Activated CD4-positive, alpha-beta T cell treated with anti-CD3 and anti-CD28 coated beads, Interleukin-2, amount 50 U/mL, for 48 hours (primary cell): ENCODE measurements at places on chromosomes 2 and 18.

DNA sequence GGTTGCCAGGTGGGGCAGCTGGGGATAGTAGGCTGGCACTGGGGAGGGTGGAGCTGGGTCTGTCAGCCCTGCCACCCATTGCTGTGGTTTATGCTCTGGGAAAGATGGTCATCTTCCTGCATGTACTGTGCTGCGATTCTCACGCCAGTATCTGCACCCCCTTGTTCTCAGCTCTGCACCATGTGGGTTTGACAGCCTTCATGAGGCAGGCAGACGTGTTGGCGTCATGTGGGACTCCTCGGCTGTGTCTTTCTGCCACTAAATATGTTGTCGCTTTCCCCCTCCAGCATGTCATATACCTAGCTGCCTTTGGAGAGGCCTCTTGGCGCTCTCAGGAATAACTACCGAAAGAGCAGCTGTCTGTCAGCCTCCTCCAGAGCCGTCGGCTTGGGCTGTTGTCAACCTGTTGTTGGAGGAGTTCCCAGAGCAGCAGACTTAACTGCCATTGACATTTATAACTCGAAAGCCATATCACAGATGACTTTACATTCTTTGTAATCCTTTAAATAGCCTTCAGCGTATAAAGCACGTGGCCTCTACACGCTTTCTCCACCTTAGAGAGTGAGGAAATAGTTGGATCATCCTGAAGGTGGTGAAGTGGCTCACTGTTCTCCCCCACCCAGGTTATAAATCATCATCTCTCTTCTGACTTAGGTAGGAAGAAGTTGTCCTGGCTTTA, 80.4 kb upstream of the MGAT5 start:
- DNase-seq, result no peak

- DNase-seq, result no peak
These were observed 78.9 kb downstream of the NRXN1 start for GRCh38 chr2:50953021-50953420.

DNA sequence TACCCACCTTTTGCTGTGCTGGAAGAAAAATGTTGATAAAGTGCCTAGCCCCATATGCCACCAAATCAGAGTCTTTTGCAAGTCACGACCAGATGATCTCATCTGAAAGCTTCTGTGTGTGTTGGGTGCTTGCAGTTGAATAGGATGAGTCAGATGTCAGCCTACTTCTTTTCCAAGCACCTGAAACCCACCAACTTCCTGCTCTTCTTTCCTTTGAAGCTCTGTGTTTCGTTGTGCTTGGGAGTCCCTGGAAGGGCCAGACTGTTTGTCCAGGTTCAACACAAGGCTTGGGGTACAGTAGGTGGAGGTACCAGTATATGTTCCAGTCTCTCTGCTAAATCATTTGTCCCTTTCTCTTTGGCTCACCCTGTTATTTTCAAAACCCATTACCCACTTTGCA, 36.8 kb upstream of the LCLAT1 start:
- DNase-seq, result no peak

GRCh38 chr18:45991788-45992187, 24.7 kb upstream of the EPG5 start:
- DNase-seq, result no peak

DNA sequence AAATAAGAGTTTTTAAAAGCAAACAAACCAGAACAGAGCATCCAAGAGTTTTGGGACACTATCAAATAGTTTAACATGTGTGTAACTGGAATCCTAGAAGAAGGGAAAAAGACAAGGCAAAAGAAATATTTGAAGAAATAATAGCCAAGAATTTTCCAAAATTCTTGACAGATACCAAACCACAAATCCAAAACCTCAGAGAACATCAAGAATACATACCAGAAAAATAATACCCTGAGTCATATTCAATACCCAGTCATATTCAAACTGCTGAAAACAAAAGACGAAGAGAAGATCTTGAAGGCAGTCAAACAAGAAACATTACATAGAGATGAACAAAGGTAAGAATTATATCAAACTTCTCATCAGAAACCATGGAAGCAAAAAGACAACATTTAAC, 22.9 kb downstream of the INO80C start:
- no peak for DNase-seq

- DNase-seq, result no peak
These were observed 14.0 kb downstream of the MBD2 start for GRCh38 chr18:54210463-54210862.

- no peak for DNase-seq
These were observed 39.6 kb downstream of the DOCK10 start for GRCh38 chr2:225002656-225003045.

GRCh38 chr2:163373496-163373895, 362.3 kb downstream of the FIGN start:
- DNase-seq, result no peak

DNA sequence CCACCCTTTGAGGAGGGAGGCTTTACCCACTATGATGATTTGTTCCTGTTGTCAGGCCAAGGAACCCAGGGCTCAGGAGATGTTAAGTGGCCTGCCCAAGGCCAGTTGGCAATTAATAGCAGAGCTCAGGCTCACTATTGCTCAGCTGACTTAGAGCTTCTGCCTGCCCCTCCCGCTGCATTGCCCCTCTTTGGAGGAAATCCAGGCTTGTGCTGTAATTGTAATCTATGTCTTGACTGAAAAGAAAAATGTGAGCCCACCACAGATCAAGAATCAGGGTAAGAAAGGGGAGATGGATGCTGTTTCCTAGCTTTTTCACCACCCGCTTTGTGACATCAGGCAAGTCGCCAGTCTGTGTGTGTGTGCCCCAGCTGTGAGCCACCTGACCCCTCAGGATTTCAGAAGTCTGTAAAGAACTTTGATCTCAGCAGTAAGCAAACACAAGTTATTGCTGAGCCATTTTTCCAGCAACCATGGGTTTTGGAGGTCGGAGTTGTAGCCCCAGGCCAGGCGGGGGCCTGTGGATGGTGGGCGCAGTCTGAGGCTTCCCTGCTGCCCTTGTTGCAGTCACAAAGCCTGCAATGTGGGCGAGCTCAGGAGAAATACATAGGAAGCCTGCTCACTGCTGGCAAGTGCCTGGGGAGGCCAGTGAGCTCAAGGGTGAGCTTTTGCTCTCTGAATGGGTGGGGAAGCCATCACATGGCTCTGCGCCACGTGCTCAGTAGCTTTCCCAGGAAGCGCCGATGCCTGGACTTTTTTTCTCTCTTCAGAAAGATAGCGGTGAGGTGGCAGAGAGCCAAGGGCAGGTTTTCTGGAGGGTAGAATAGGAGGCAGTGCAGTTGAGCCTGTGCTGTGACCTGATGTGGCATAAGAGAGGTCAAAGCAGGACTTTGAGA, 6.1 kb downstream of the CABLES1 start:
- no peak for DNase-seq

- DNase-seq, result no peak
These were observed 7.9 kb downstream of the MFSD6 start for GRCh38 chr2:190415794-190416775.
